ENCODE measurements at places on chromosomes 16 and 17. TPM values are rescaled to one million over a fixed set of nuclear protein-coding genes. Genes with fewer than 3 reads are reported as not detected.

The FZD2 gene
- 3.9 TPM for total RNA-seq

The RAB11FIP4 gene
- total RNA-seq = 1.8 TPM

The ERN2 gene
- total RNA-seq = 1.9 TPM

The KRTAP9-4 gene
- not detected for total RNA-seq

The FBXO39 gene
- 0.90 TPM for total RNA-seq

The PRR11 gene
- total RNA-seq = 2.9 TPM

The GRIN2C gene
- total RNA-seq = 0.45 TPM

The CCL4L2 gene
- total RNA-seq = 1.2 TPM
